ENCODE measurements at places on chromosomes 16 and 17. TPM values are rescaled to one million over a fixed set of nuclear protein-coding genes. Genes with fewer than 3 reads are reported as not detected.

Gene C16orf96
- polyA plus RNA-seq: not detected

GRCh38 chr17:72206376-72206775, 85.6 kb downstream of the SOX9 start:
- DNase-seq: no peak

Gene CES1
- polyA plus RNA-seq: 0.07 TPM

Gene WNT9B
- not detected for polyA plus RNA-seq

DNA sequence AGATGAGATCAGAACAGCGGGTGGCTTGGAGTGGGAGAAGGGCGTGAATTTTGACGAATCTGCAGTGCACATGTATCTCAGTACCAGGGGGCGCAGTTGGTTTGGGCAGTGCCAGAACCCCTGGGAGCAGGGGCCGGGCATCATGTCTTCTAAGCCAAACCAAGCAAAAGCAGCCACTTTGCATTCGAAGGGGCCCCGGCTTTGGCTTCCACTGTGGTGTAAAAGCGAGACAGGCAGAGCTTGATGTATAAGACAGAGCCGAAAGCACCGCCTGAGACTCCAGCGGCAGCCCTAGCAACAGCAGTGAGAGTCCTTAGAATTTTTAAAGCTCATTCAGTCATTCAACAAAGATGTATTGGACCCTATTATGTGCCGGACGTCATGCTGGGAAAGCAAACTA, 3.8 kb upstream of the XYLT1 start:
- DNase-seq: no peak

Gene CCDC92B
- polyA plus RNA-seq: 0.02 TPM

DNA sequence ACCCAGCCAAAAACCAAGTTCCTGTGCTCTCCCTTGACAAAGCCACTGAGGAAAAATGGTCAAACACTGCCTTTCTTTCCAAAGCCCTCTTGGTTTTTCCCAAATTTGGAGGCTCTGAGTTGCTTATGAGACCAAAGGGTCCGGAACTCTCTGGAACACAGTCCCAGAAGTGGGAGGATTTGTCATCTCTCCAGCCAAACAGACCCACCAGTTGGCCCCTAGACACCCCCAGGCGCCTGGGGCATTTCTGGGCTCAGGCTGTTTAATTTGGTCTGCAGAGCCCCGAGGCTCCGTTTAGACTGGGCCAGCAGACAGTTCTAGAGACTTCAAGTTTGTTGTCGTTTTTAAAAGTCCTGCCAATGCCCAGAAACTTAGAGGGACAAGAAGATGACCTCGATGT, 239.1 kb downstream of the SEC14L1 start:
- DNase-seq: no peak

DNA sequence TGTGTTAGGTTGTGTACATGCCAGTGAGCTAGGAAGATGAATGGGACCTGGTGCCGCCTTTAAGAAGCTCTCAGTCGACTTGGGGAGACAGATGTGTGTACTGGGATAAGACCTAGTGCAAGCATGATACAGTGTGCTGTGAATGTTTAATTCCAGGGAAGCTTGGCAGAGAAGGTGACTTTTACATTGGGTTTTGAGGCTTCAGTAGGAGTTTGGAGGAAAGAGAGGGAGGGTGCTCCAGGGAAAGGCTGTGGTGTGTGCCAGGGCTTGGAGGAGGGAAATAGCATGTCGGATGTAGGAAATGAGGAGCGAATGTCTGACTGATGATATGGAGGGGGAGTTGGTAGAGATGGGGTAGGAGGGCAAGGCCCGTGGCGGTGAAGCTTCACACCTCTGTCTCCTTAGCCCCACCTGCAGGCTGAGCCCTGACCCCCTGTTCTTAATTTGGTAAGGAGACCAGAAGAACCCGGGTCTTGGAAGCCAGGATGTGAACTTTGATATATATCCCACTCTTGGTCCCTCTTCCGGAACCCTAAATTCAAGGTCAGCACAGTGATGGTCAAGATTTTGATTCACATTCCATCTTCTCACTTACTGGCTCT, 76.6 kb downstream of the PLCG2 start:
- no peak for DNase-seq

- no peak for DNase-seq
Measured at GRCh38 chr16:83979441-83979840, 11.4 kb downstream of the NECAB2 start.

DNA sequence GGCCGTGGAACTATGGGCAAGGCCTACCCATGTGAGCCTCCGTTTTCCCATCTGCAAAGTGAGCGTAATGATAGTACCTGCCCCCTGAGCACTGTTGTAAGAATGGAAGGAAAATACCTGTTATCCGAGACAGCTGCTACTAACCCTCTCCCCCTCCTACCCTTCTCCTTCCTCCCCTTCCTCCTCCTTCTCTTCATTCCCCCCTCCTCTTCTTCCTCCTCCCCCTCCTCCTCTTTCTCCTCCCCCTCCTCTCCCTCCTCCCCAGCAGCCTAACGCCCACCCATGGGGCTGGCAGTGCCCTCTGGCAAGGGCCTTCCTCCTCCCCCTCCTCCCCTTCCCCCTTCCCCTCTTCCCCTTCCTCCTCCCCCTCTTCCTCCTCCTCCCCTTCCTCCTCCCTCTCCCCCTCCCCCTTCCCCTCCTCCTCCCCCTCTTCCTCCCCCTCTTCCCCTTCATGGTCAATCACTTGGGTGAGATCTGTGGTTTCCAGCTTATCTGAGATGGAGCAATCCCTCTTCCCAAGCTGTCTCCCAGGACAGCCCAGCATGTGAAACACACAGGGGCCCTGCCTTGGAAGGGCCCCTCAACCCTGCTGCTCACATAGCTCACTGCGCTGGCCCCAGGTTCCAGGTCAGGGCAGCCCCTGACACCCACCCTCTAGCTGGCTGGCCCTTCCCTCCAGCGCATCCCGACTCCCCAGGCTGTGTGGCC, 6.4 kb downstream of the ZFPM1 start:
- DNase-seq: no peak

- DNase-seq: no peak
Measured at GRCh38 chr16:50615891-50616290, 65.2 kb downstream of the SNX20 start.
